Upper lobe of right lung (tissue), 1 donor: ENCODE measurements at places on chromosomes 7 and 10. TPM values are rescaled to one million over a fixed set of nuclear protein-coding genes. Genes with fewer than 3 reads are reported as not detected.

DNA sequence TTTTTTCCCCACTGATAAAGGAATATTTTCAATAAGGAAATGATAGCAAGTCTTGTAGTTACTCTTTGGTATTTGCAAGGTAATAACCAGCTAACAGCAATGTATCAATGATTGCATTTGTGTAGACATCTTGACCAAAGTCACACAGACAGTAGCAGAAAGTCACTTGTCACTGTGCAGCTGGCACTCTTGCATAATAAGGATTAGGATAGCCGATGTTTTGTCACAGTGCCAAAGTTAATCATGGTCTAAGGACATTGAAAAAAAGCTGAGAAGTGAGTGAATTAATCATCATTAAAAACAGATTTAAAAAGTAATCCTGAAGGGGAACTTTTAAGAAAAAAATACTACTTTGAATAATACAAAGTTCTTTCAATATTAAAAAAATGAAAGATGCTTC is 834.3 kb upstream of the C7orf33 start:
- DNase-seq, result no peak
- no peaks in the 10 kb centered on the region for H3K36me3 ChIP-seq
- no peak overlapping the region for H3K27ac ChIP-seq
- no peak overlapping the region for H3K4me3 ChIP-seq
- H3K4me1 ChIP-seq, result no peaks in the 10 kb centered on the region

GRCh38 chr10:87546971-87547413 is 42.3 kb downstream of the MINPP1 start:
- no peak overlapping the region for H3K4me3 ChIP-seq
- no peaks in the 10 kb centered on the region for H3K27me3 ChIP-seq
- H3K36me3 ChIP-seq, result no peaks in the 10 kb centered on the region
- peak; percentile 64 for DNase-seq

DNA sequence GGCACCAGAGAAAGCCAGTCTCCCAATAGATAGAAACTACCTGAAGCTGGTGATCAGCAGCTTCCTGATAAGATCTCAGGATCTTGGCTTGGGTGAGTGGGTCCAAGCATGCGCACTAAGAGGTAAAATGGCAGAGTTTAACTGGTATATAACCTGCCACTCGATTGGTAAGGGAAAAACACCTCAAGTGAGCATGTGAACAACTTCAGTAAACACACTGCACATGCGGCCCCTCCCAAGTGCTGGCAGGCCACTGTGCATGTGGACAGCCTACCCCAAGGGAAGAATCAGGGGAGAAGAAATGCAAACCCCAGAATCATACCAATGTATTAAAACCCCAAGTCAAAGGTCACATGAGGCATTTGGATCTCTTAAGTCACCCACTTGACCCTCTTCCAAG is 17.7 kb upstream of the PON1 start:
- H3K36me3 ChIP-seq, result no peaks in the 10 kb centered on the region
- no peaks in the 10 kb centered on the region for H3K4me1 ChIP-seq
- H3K4me3 ChIP-seq, result no peak overlapping the region
- DNase-seq, result no peak
- no peak overlapping the region for H3K27ac ChIP-seq

SNX10 gene
- total RNA-seq, result 73.8 TPM

CCL24 gene
- total RNA-seq, result 4.8 TPM

GRCh38 chr7:42831006-42831717 is 80.7 kb downstream of the C7orf25 start:
- H3K27me3 ChIP-seq, result no peaks in the 10 kb centered on the region
- H3K4me1 ChIP-seq, result peaks cover 10% of the 10 kb centered on the region
- no peak overlapping the region for H3K27ac ChIP-seq

DNA sequence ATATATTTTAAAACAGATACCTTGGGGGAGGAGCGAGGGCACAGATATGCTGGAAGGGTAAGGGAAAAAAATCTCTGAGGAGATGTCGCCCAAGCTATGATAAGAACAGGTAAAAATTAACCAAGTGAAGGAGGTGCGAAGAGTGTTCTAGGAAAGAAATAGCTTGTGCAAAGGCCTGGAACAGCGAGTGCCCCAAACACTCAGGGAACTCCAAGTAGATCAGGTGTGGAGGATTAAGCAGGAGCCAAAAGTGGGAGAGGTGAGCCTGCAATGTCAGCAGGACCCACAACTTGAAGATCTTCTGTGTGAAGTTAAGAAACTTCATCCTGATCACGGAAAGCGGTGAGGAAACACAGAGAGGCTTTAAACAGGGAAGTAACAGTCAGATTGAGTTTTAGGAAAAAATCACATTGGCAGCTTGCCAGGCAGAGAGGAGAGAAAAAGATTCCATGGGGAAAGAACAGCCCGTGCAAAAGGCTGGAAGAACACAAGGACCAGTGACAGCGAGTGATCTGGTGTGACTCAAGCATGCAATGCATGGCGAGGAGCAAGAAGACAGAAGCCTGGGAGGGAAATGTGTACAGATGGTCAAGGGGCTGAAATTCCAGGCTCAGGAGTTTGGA is 30.7 kb downstream of the FGF8 start:
- H3K36me3 ChIP-seq, result no peaks in the 10 kb centered on the region
- no peak for DNase-seq

CTAGE4 gene
- 9.5 TPM for total RNA-seq

NT5C3A gene
- 34.0 TPM for total RNA-seq

- H3K27ac ChIP-seq, result no peak overlapping the region
- no peaks in the 10 kb centered on the region for H3K4me1 ChIP-seq
- no peak overlapping the region for H3K4me3 ChIP-seq
- H3K27me3 ChIP-seq, result peaks cover 9% of the 10 kb centered on the region
These were observed 11.4 kb downstream of the FAM241B start for GRCh38 chr10:69641261-69641980.

TAS2R39 gene
- not detected for total RNA-seq

DNA sequence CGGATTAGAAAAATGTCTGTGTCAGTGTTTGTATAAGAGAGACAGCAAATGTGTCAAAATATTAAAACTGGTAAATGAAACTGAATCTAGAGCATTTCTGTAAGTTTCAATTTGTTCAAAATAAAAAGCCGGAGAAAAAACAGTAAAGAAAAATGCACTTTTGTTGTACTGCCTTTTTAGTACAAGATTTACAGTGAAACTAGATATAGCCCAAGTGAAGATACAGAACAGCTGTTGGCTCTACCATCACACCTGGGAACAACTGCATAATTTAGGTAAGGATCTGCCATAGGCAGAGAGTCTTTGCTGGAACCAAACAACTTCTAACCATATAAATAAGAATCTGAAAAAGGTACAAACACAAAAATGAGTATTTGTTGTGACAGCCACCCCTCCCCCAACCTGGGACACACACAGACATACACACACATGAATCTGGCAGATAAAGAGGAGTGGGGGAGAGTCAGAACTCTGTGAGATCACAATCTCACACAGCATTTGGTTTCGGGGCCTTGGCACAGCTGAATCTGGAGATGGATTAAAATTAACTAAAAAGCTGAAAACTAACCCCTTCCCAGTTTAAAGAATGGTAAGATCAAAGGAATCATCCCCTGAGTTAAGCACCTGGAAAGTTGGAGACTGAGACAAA is 54.8 kb downstream of the DPY19L1 start:
- no peaks in the 10 kb centered on the region for H3K27me3 ChIP-seq
- DNase-seq, result no peak
- no peaks in the 10 kb centered on the region for H3K36me3 ChIP-seq
- no peak overlapping the region for H3K27ac ChIP-seq

DNA sequence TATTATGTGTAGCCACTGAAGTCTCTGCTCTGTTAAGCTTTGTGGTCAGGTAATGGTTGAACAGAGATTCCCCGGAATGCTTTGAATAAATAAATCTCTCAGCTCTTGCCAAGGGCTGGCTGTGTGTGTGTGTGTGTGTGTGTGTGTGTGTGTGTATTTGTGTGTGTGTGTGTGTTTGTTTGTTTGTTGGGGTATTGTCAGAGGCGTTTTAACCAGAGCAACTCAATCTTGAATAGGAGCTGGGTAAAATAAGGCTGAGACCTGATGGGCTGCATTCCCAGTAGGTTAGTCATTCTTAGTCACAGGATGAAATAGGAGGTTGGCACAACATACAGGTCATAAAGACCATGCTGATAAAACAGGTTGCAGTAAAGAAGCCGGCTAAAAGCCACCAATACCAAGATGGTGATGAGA is 256.2 kb upstream of the CACNA2D1 start:
- no peaks in the 10 kb centered on the region for H3K36me3 ChIP-seq
- no peak overlapping the region for H3K27ac ChIP-seq
- no peaks in the 10 kb centered on the region for H3K27me3 ChIP-seq
- no peak for DNase-seq

- no peaks in the 10 kb centered on the region for H3K27me3 ChIP-seq
- no peak for DNase-seq
- H3K36me3 ChIP-seq, result no peaks in the 10 kb centered on the region
- no peak overlapping the region for H3K27ac ChIP-seq
- peaks cover 6% of the 10 kb centered on the region for H3K4me1 ChIP-seq
- no peak overlapping the region for H3K4me3 ChIP-seq
These were observed 15.1 kb upstream of the ELN start for GRCh38 chr7:74012842-74013249.

GRCh38 chr7:128919881-128920799 is 9.6 kb upstream of the KCP start:
- H3K4me1 ChIP-seq, result peaks cover 4% of the 10 kb centered on the region
- H3K27ac ChIP-seq, result no peak overlapping the region
- H3K27me3 ChIP-seq, result peaks cover 27% of the 10 kb centered on the region
- H3K4me3 ChIP-seq, result no peak overlapping the region

DNA sequence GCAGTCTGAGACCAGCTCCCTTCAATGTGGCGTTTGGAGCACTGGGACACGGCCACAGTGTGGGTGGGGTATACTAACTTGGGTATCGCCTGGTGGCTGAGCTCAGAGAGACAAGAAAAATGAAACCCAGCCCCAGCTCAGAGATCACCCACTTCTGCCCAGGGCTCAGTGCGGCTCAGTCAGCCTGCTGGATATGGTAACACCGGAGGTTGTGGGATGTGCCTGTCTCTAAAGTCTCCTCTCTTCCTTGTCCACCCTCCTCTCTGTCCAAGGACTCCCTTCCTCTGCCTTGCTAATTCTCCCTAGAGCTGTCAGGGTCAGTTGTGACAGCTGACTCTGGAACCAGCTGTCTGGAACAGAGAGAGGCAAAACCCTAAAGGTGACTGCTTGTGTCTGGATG is 149.1 kb downstream of the PTPN20 start:
- H3K27ac ChIP-seq, result no peak overlapping the region
- no peaks in the 10 kb centered on the region for H3K4me1 ChIP-seq
- H3K4me3 ChIP-seq, result no peak overlapping the region

- H3K4me3 ChIP-seq, result no peak overlapping the region
- no peaks in the 10 kb centered on the region for H3K4me1 ChIP-seq
- H3K27me3 ChIP-seq, result no peaks in the 10 kb centered on the region
- DNase-seq, result no peak
- H3K27ac ChIP-seq, result no peak overlapping the region
- no peaks in the 10 kb centered on the region for H3K36me3 ChIP-seq
These were observed 35.1 kb downstream of the GCC1 start for GRCh38 chr7:127550247-127550646.

DNA sequence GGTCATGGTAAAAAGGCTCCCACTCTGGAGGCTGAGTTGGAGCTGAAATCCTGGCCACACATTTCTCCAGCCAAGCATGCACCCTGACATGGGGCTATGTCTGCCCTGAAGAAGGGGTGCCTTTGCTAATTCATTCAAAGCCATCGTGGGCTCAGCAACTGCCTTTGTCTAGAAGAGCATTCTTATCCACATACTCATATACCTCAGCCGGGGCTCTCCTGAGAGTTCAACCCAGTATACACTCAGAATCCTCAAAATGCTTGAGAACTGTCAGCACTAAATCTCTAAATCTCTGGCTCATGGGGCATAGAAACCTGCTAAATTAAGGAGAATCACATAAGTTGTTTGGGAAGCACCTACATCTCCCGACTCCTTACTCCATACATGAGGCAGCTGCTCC is 89.3 kb downstream of the MRPL32 start:
- no peak overlapping the region for H3K27ac ChIP-seq
- DNase-seq, result no peak
- H3K4me1 ChIP-seq, result no peaks in the 10 kb centered on the region
- no peaks in the 10 kb centered on the region for H3K36me3 ChIP-seq

KCND2 gene
- total RNA-seq, result 0.61 TPM

GRCh38 chr7:116340943-116341907 is 130.9 kb downstream of the TES start:
- no peak overlapping the region for H3K27ac ChIP-seq
- no peak for DNase-seq
- peaks cover 13% of the 10 kb centered on the region for H3K4me1 ChIP-seq
- no peaks in the 10 kb centered on the region for H3K27me3 ChIP-seq

POM121C gene
- 38.5 TPM for total RNA-seq

HOGA1 gene
- 2.3 TPM for total RNA-seq

- no peaks in the 10 kb centered on the region for H3K27me3 ChIP-seq
- H3K4me1 ChIP-seq, result peaks cover 16% of the 10 kb centered on the region
- H3K36me3 ChIP-seq, result no peaks in the 10 kb centered on the region
- DNase-seq, result no peak
- H3K27ac ChIP-seq, result no peak overlapping the region
- peak overlapping the region; percentile 19 for H3K4me3 ChIP-seq
These were observed 39.5 kb downstream of the DIP2C start for GRCh38 chr10:649798-650440.

MYH16 gene
- total RNA-seq, result not detected

DNA sequence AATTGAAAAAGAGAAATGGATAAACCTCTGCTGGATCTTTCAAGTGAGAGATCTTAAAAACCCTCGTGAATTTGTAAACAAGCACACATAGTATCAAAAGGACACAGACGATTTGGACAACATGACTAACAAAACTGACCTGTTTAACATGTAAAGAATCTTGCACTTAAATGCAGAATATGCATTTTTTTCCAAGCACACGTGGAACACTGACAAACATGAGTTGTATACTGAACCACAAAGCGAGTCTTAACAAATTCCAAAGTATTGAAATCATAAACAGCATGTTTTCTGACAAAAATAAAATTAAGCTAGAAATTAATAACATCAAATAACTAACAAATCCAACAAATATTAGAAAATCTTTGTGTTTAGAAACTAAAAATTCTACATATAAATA is 65.0 kb upstream of the ZNF746 start:
- no peaks in the 10 kb centered on the region for H3K27me3 ChIP-seq
- no peak for DNase-seq
- H3K36me3 ChIP-seq, result peaks cover 39% of the 10 kb centered on the region
- H3K4me3 ChIP-seq, result no peak overlapping the region

AGAP3 gene
- total RNA-seq, result 152 TPM

DNA sequence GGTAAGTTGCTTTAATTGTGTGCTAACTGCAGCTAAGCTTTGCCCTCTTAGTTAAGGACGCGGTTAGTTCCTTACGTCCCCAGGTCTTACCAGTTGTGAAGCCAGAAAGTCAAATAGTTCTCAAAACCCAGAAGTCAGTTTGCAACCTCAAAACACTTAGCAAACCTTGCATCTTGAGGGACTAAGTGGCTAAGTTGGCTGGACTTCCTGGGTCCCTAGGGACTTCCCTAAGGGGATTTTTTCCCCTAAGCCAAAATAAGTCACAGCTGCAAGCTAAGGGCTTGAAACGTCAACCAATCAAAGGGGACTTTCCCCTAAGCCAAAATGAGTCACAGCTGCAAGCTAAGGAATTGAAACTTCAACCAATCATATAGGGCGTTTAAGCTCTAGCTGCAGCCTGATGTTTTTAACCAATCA is 36.2 kb upstream of the HECW1 start:
- peaks cover 4% of the 10 kb centered on the region for H3K27me3 ChIP-seq
- H3K4me3 ChIP-seq, result no peak overlapping the region
- no peaks in the 10 kb centered on the region for H3K4me1 ChIP-seq
- no peaks in the 10 kb centered on the region for H3K36me3 ChIP-seq
- DNase-seq, result no peak
- H3K27ac ChIP-seq, result no peak overlapping the region
